ENCODE measurements at places on chromosomes 7 and 10. TPM values are rescaled to one million over a fixed set of nuclear protein-coding genes. Genes with fewer than 3 reads are reported as not detected.
A peak's percentile ranks its signal among the peaks of the same experiment; 100 is the strongest.

DHX32 gene
- 25.8 TPM for polyA plus RNA-seq

SFRP5 gene
- 0.47 TPM for polyA plus RNA-seq

DNA sequence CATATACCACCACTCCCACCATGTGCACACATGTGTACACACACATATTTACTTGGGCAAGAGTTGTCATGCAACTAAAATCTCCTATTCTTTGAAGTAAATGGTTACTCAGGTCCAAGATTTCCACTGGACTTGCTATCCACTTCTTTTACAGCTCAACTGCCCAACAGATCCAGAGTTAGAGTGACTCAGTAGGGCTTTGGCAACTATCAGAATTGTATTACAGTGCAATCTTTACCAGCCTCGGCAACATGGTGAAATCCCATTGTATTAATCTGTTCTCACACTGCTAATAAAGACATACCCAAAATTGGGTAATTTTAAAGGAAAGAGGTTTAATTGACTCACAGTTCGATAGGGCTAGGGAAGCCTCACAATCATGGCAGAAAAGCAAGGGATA lies 51.9 kb upstream of the ABLIM1 start:
- no peak overlapping the region for H3K4me3 ChIP-seq
- peaks cover 13% of the 10 kb centered on the region for H3K4me1 ChIP-seq
- DNase-seq: no peak
- no peaks in the 10 kb centered on the region for H3K36me3 ChIP-seq

GRCh38 chr7:64999165-65000004 lies 7.1 kb downstream of the ERV3-1 start:
- peak; percentile 25 for DNase-seq
- no peaks in the 10 kb centered on the region for H3K36me3 ChIP-seq
- H3K4me1 ChIP-seq: peaks cover 10% of the 10 kb centered on the region
- no peak overlapping the region for H3K4me3 ChIP-seq
- H3K27me3 ChIP-seq: no peaks in the 10 kb centered on the region

- peaks cover 6% of the 10 kb centered on the region for H3K4me1 ChIP-seq
- H3K4me3 ChIP-seq: peak within 1 kb of the TSS; percentile 71
- peak; percentile 69 for DNase-seq
- peaks cover 3% of the 10 kb centered on the region for H3K36me3 ChIP-seq
- no peak within 1 kb of the TSS for H3K27ac ChIP-seq
- H3K27me3 ChIP-seq: no peaks in the 10 kb centered on the region
These were observed at the start of gene SEMA4G for GRCh38 chr10:100969187-100970075. TSS of gene SEMA4G (plus strand) at chr10:100969504. CDS start at chr10:100972913, 3,409 bp downstream.

PON1 gene
- not detected for polyA plus RNA-seq

Measured in psoas muscle (tissue), 8 donors.